Left renal pelvis (tissue), 4 donors: ENCODE measurements at places on chromosomes 12 and 14.

- DNase-seq = no peak
Measured at GRCh38 chr12:92141591-92142121, 4.0 kb downstream of the BTG1 start.

DNA sequence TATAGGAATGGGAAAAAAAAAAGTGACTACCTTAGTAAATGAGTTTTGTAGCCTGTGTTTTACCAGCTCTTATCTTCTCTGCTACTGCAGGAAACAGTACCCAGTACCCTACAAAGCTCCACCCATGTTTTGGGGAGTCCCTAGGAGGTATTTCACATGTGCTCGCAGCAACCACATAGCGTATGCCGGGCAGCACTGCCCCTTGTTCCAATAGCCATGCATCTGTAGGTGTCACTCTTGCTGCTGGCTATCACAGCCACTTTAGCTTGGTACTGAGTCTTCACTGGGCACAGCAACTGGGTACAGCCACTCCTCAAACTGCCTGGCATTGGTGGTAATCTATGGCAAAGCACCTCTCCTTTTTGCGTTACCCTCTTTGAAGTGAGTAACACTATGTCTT lies 2.0 kb upstream of the MDM1 start:
- DNase-seq = no peak

- no peak for DNase-seq
Measured at GRCh38 chr12:110538869-110539622, 36.9 kb downstream of the RAD9B start.

DNA sequence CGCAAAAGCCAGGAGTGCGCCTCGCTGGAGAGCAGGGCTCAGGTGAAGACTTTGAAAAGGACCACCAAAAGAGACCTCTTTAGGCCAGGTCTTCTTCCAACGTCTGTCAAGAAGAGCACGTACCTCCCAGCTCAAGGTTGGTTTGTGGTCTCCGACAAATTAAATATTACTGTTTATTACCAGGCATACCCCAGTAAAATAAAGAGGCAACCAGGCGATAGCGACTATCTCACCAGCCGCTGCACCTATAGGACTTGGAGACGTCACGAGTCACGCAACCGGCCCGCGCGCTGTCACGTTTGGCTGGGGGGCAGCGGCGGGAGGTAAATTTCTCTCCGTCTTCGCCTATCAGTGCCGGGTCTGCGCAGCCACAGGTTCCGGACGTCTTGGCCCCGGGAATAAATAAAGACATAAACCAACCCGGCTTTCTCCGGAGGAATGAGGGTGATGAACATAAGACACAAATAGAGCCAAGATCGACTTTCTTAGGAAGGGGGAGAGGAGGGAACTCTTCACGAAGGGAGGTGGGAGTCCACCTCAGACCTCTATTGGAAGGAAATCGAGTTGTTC lies 2.0 kb upstream of the TBX5 start:
- DNase-seq = no peak
